ENCODE measurements at places on chromosomes 2 and 18.

DNA sequence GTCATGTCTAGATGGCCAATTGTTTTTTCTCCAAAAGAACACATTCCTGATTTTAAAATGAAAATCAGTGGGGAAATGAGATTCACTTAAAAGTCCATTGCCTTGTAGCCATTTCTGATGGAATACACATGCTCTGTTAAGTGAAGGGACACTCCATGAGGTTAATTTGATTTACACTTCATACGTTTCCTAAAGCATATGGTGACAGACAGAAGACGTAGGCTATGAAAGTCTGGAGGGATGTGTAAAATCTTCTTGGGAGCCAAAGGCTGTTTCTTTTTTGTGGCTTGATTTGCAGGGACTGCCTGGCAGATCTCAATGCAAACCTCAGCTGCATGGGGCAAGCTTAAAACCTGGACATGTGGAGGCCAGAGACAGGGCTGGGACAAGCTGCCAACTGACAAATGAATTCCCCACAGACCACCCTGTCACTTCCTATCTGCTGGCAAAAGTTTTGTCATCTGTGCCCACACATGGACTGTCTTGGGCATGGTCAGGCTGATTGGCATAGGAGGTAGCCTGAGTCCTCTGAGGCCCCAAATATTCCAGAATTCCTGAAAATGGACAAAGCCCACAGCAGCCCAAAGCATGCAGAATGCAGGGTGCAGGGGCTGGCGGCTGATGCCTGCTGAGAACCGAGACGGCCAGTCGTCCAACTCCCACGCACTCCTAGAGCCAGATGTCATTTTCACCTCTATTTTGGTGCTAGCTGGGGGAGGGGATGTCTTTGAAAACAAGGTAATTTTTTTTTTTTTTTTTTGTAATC is 73.9 kb downstream of the SDC1 start:
- DNase-seq: peak; percentile 64

DNA sequence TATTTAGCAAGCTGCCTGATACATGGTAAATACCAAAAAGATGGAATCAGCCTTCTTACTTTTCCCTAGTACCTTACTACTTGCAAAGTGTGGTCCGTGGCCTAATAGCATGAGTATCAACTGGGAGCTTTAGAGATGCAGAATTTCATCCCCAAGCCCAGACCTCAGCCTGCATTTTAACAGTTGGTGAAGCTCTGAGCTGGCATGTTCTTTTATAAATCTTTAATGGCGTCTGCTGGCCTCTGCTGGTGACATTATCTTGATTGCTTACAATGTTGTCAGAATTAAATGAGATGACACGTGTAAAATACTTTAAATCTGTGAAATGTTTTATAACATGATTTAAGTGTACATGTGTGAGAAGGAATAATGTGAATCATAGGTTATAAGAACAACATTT is 115.1 kb upstream of the NOSTRIN start:
- no peak for DNase-seq

GRCh38 chr2:191922736-191923651 is 76.1 kb upstream of the CAVIN2 start:
- no peak for DNase-seq

DNA sequence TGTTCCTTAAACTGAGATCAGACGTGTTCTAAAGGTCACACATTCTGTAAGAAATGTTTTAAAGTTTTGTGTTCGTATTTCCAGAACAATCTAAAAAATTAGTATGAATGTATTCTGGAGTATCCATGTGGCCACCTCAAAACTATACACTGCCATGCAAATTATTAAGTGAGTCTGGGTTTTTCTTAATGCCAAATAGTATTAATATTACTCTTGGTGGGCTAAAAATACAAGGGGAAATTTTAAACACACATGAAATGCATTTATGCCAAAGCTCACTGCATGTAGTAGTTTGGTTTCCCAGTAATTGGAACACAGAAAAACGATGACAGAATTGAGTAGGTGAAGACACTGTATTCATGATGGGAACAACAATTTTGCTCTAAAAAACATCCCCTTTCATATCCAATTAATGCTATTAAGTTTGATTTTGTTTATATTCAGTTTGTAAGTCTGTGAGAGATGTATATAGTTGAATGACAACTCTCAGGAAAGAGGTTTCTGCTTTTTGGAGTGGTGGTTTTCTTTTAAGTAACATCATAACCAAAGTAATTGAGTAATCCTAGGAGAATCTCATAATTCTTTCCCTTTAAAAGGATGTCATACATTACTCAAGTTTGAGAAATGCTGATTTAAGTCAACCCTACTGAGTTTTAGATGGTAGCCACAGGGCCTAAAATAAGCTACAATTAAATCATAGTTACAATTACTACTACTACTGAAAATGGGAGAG is 75.7 kb upstream of the CDCA7 start:
- no peak for DNase-seq

- DNase-seq: no peak
Measured at GRCh38 chr2:173898996-173899395, 66.2 kb downstream of the SP3 start.

DNA sequence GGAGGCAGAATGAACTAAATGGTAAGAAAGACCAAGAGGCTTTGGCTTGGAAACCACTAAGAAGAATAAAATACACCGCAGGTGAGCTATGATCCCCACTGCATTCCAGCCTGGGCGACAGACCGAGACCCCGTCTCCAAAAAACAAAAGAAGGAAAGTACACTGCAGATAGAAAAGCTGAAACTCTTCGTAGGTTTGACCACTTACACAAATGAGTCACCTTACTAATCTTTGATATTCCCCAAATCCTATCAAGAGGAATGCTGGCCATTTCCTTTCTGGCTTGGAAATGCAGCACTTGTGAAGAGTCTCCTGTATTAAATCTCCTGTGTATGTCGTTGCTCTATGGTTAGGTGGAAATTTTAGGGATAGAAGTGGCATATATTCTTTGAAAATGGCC is 108.8 kb downstream of the MTCL1 start:
- no peak for DNase-seq
